Osteoblast (primary cell): ENCODE measurements at places on chromosomes 6 and 20. TPM values are rescaled to one million over a fixed set of nuclear protein-coding genes. Genes with fewer than 3 reads are reported as not detected.

Gene OR2H2
- total RNA-seq = not detected in 2 replicates

Gene SMIM13
- total RNA-seq = 8.0 and 8.3 TPM in 2 replicates

Gene EPPIN
- not detected in 2 replicates for total RNA-seq

Gene RIMS4
- total RNA-seq = 0.29 and 0.36 TPM in 2 replicates

Gene AP5S1
- 23.9 and 25.3 TPM in 2 replicates for total RNA-seq

DNA sequence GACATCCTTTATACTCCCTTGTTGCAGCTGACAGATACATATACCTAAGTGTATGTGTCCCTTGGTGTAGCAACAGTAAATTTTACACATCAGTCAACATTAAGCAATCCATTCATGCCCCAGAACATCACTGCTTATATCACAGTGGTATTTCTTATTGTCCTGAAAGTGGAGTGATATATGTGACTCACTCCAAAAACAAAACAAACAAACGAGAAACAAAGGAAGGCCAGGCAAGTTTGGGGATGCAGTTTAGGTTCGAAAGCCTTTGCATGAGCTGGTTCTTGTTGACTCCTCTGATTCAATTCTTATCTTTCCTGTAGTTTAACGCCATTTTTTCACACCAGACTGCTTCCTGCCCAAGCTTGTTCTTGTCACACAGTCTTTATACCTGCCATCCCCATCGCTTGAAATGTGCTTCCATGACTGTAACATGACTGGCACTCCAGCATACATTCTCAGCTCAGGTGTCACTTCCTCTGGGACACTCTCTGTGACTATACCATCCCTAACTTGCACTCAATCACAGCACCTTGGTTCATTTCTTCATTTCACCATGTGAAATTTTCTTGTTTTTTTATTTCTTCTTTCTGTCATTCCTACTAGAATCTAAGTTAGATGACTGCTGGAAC is 125.0 kb upstream of the TSHZ2 start:
- H3K27me3 ChIP-seq = no peaks in the 10 kb centered on the region
- no peaks in the 10 kb centered on the region for H3K36me3 ChIP-seq
- no peak for DNase-seq

DNA sequence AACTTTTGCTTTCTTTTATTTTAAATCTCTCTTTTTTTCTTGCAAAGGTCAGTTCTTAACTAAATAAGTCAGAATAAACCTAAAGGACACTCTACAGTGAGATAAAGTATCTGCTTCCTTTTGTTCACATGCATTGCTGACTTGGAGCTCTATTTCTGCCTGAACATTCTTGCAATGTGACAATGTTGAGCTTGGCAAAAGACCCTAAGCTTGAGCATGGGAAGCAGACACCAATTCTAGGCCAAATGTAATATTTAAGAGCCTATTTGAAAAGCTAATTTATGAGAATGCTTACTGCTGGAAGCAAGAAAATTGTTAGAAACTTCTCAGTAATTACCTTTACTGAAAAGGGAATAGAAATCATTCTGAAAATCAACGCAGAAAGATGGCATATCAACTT is 556.2 kb downstream of the CBLN4 start:
- no peak overlapping the region for H3K27ac ChIP-seq
- no peak for DNase-seq
- H3K4me3 ChIP-seq = no peak overlapping the region
- no peaks in the 10 kb centered on the region for H3K36me3 ChIP-seq
- H3K27me3 ChIP-seq = no peaks in the 10 kb centered on the region

DNA sequence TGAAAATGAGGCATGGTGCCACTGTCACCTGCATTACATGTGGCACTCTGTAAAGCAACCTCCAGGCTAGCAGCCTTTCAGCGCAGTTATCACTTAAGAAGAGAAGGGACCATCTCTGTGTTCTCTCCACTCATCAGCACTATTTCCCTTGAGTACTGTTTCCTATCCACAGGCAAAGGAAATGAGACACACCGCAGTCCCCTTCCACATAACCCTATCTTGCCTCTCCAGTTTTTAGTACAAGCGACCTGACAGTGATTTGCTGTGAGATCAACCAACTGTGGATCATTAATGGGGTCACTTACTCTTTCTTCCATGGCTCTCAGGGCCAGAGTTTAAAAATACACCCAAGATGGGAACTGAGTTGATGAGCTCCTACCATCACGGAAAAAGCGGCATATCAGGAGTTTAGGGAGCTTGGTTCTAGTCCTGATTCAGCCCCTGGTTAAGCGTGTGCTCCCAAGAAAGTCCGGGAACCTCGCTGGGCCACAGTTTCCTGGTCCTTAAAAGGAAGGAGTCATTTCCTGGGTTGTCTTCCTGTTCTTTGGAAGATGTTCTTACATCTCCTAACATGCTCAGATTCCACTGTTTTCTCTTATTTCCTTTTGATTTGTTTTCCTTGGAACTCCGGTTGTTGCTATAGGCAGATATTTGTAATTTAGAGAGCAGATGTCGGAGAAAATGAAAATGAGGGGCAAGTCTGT is 27.3 kb downstream of the PRDM1 start:
- H3K4me3 ChIP-seq = no peak overlapping the region
- peaks cover 26% of the 10 kb centered on the region for H3K4me1 ChIP-seq
- H3K36me3 ChIP-seq = peaks cover under 1% of the 10 kb centered on the region
- no peak overlapping the region for H3K27ac ChIP-seq
- no peaks in the 10 kb centered on the region for H3K27me3 ChIP-seq

DNA sequence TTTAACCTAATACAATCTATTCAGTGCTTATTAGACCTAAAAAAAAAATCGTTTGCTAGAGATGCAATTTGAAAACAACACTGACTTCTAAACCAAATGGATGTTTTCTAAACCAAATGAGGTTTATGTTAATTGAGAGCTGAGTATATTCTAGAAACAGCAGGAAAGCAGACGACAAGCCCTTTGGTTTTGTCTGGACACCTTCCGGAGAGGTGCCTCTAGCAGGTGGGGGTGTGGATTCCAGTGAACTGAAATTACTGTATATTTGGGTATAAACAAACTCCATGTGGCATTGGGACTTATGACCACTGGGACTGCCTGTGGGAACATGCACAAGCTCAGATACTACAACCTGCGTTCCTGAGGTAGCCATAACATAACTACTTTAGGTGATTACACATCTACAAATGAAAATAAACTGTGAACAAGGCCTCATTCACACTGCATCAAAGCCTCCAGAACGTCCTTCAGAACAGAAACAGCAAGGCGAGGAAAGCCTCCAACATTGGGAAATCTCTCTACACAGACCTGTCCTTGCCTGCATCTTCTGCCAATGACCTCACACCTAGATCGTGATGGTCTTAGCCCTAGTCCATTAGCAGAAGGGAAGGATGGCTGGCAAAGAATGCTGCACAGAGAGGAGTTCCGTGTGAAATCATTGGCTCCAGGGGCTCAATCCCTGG is 206.8 kb upstream of the FOXQ1 start:
- no peak overlapping the region for H3K4me3 ChIP-seq
- H3K36me3 ChIP-seq = no peaks in the 10 kb centered on the region
- H3K4me1 ChIP-seq = no peaks in the 10 kb centered on the region

GRCh38 chr6:12909833-12910232 is 193.3 kb downstream of the PHACTR1 start:
- no peak overlapping the region for H3K27ac ChIP-seq
- no peaks in the 10 kb centered on the region for H3K36me3 ChIP-seq
- no peak for DNase-seq

DNA sequence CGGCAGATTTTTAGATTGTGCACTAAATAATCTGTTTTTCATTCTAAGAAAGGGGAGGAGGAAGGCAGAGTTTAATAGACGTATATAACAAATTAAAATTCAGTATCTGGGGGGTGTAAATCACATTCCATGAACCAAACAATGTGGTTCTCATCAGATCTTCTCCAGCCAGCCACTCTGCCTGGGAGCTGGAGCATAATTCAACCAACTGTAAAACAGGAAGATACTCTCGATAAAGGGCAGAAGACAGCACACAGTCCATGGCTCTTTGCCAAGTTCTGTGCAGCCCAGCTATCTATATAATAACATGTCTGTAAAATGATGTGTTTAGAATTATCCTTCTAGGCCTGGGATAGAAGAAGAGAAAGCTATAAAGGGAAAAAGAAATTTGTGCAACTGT is 289.9 kb upstream of the ZFP64 start:
- H3K27ac ChIP-seq = no peak overlapping the region
- no peaks in the 10 kb centered on the region for H3K4me1 ChIP-seq
- H3K27me3 ChIP-seq = no peaks in the 10 kb centered on the region
- no peaks in the 10 kb centered on the region for H3K36me3 ChIP-seq

GRCh38 chr6:107823047-107823557 is 1.0 kb downstream of the SCML4 start:
- peaks cover 18% of the 10 kb centered on the region for H3K27me3 ChIP-seq
- H3K4me3 ChIP-seq = no peak overlapping the region
- H3K27ac ChIP-seq = no peak overlapping the region
- no peaks in the 10 kb centered on the region for H3K4me1 ChIP-seq
- DNase-seq = no peak
- no peaks in the 10 kb centered on the region for H3K36me3 ChIP-seq

DNA sequence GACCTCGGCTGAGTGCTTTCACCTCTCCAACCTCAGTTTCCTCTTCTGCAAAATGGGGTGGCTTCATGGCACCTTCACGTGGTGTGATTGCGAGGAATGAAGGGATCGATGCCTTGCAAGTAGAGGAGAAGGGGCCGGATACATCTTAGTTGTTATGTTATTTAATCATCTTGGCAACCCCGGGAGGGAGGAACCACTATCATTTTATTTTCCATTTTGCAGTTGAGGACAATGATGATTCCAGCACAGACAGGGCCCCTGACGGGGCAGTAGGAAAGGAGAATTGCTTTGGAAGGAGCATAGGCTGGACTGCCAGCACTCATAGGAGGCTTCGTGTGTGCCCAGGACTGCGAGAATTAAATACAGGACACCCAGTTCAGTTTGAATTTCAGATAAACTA is 2.5 kb upstream of the PMEPA1 start:
- peak; percentile 68 for DNase-seq
- H3K27me3 ChIP-seq = no peaks in the 10 kb centered on the region
- no peaks in the 10 kb centered on the region for H3K36me3 ChIP-seq
- peaks cover 50% of the 10 kb centered on the region for H3K4me1 ChIP-seq
- no peak overlapping the region for H3K4me3 ChIP-seq

DNA sequence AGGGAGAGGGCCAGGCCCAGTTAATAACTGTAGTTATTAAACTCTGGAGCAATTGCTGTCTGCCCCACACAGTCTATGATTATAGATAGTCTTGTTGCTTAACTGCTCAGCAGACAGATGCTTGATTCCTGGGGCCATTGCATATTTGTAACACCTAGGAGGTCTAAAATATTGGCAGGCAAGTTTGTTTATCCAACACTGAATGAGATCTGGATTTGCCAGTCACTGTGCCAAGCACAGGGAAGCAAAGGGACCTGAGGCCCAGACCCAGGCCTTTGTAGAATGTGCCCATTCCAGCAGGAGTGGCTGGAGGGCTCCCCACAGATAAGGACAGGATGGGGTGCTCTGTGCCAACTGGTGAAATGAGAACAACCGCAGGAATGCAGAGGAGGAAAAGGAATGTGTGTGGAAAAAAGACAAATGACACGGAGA is 17.6 kb upstream of the ENTPD6 start:
- no peak overlapping the region for H3K27ac ChIP-seq
- H3K4me3 ChIP-seq = no peak overlapping the region
- H3K27me3 ChIP-seq = peaks cover 2% of the 10 kb centered on the region
- no peaks in the 10 kb centered on the region for H3K36me3 ChIP-seq

GRCh38 chr20:63980317-63980805 is 571 bp upstream of the PRPF6 start:
- peak; percentile 77 for DNase-seq
- H3K4me1 ChIP-seq = peaks cover 35% of the 10 kb centered on the region
- H3K27ac ChIP-seq = peak overlapping the region; percentile 74
- no peaks in the 10 kb centered on the region for H3K27me3 ChIP-seq
- peaks cover 25% of the 10 kb centered on the region for H3K36me3 ChIP-seq
- H3K4me3 ChIP-seq = peak overlapping the region; percentile 98

- no peak overlapping the region for H3K27ac ChIP-seq
- H3K4me1 ChIP-seq = peaks cover 17% of the 10 kb centered on the region
- no peaks in the 10 kb centered on the region for H3K36me3 ChIP-seq
- DNase-seq = no peak
- H3K27me3 ChIP-seq = no peaks in the 10 kb centered on the region
- no peak overlapping the region for H3K4me3 ChIP-seq
Measured at GRCh38 chr20:51120868-51121267, 98.0 kb upstream of the KCNG1 start.

GRCh38 chr6:51753635-51754034 is 333.8 kb downstream of the PKHD1 start:
- no peaks in the 10 kb centered on the region for H3K27me3 ChIP-seq
- no peak overlapping the region for H3K27ac ChIP-seq
- no peaks in the 10 kb centered on the region for H3K4me1 ChIP-seq
- H3K4me3 ChIP-seq = no peak overlapping the region
- DNase-seq = no peak

GRCh38 chr6:123462152-123462551 is 174.6 kb downstream of the TRDN start:
- H3K27me3 ChIP-seq = no peaks in the 10 kb centered on the region
- H3K4me3 ChIP-seq = no peak overlapping the region
- H3K4me1 ChIP-seq = no peaks in the 10 kb centered on the region
- no peak for DNase-seq
- H3K36me3 ChIP-seq = no peaks in the 10 kb centered on the region

DNA sequence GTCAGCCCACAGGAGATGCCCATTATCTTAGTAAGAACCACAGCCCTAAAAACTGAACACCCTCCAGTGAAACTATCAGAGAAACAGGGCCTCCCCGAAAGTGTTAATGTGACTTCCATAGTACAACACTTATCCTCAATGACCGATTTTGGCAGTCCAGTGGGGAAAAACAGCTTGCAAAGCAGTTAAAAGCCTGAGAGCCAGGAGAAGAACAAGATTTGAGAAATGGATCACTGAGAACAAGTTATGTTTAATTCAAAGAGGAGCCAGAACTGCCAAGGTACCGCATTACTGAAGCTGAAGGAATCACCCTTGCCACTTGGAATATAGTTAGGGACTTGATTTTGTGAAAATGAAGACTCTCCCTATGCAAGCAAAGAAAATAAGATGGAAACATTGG is 236.9 kb downstream of the QKI start:
- H3K4me3 ChIP-seq = no peak overlapping the region
- no peak overlapping the region for H3K27ac ChIP-seq
- DNase-seq = no peak
- H3K4me1 ChIP-seq = no peaks in the 10 kb centered on the region
- H3K36me3 ChIP-seq = no peaks in the 10 kb centered on the region

DNA sequence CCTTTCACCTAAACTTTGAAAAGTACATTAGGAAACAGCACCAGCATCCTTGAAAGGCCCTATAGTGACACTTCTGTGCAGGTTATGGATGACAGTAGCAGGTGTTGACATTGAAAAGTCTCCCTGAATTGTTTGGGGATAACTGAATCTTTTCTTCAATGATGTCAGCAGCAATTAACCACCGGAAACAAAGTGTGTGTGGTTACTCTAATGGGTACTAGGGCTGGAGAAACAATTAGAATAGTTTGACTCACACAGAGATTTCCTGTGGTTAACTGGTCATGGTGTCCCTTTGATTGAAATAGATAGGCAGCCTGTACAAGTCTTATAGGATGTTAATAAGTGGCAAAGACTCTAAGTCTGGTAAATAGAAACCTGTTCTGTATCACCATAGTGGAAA is 189.1 kb downstream of the TBX18 start:
- no peaks in the 10 kb centered on the region for H3K27me3 ChIP-seq
- no peaks in the 10 kb centered on the region for H3K36me3 ChIP-seq
- H3K4me3 ChIP-seq = no peak overlapping the region
- DNase-seq = no peak
- H3K4me1 ChIP-seq = peaks cover 5% of the 10 kb centered on the region
